GF-D8 (cell line): ENCODE measurements at places on chromosomes 4 and X.

GRCh38 chr4:113153529-113154101 is 104.2 kb downstream of the ANK2 start:
- no peak for DNase-seq

GRCh38 chr4:176545872-176546271 is 226.1 kb downstream of the SPCS3 start:
- DNase-seq = no peak

GRCh38 chr4:40055511-40055862 is 1.2 kb upstream of the N4BP2 start:
- DNase-seq = peak; percentile 95

DNA sequence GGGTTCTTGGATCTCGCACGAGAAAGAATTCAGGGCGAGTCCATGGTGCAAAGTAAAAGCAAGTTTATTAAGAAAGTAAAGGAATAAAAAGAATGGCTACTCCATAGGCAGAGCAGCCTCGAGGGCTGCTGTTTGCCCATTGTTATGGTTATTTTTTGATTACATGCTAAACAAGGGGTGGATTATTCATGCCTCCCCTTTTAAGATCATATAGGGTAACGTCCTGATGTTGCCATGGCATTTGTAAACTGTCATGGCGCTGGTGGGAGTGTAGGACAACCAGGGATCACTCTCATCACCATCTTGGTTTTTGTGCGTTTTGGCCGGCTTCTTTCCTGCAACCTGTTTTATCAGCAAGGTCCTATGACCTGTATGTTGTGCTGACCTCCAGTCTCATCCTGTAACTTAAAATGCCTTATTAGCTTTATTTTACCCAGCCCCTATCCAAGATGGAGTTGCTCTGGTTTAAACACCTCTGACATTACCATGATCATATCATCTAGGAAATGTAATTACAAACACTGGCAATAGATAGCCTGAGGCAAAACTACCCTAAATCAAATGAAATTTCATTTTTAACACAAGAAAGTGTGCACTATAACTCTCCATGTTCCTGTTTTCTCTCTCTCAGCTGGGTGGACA is 94.3 kb upstream of the ATXN3L start:
- no peak for DNase-seq

GRCh38 chr4:113952452-113953029 is 26.9 kb downstream of the ARSJ start:
- no peak for DNase-seq

GRCh38 chr4:24382381-24382780 is 202.0 kb downstream of the DHX15 start:
- DNase-seq = no peak

- no peak for DNase-seq
These were observed 334.0 kb upstream of the CPEB2 start for GRCh38 chr4:14668296-14668695.

- no peak for DNase-seq
These were observed 51.9 kb downstream of the NAA11 start for GRCh38 chr4:79273915-79274314.

DNA sequence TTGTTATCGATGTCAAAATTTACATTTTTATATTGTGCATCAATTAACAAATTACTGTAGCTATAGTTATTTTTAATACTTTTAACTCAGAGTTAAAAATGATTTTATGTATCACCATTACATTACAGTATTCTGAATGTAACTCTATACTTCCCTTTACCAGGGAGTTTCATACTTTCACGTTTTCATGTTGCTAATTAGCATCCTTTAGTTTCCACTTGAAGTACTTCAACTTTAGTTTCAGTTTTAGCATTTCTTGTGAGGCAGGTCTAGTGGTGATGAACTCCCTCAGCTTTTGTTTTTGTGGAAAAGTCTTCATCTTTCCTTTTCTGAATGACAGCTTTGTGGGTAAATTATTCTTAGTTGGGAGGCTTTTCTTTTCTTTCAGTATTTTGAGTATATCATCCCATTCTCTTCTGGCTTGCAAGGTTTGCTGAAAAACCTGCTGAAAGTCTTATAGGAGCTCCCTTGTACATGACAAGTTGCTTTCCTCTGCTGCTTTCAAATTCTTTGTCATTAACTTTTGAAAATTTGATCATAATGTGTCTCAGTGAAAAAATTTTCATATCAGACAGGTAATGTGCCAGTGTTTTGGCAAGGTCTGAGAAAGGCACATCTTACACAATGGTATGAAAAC is 9.8 kb upstream of the CISD2 start:
- no peak for DNase-seq

- no peak for DNase-seq
These were observed 97.5 kb downstream of the LIMCH1 start for GRCh38 chr4:41635441-41635840.

DNA sequence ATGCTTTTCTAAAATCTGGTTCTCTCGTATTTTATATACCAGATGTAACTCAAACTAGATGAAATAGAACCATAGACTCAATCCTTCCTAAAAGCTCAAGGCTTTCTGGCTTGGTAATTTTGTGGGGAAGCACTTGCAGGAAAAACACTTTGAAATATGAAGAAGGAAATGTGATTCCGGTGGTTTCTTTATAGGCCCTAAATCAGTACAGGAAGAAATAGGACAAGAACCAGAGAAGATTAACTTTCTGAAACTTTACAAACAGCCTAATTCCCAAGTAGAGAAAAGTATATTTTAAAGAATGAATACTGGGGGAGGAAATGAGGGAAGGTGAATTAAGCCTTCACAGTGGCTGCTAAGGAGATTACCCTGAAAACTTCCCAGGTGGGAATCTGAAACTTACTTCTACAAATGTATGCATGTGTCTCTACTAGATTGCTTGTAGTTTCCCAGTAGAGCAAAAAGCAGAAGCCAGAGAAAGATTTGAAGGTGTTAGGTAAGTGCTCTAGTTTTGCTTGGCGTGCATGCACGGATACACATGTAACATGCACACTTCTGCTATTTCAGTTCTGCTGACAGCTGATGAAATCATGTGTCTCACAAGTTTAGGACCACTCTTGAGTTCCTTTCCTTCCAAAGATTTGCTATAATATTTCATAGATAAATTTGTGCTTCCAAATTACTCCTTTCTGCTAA is 92.1 kb downstream of the AFF1 start:
- DNase-seq = peak; percentile 77

GRCh38 chrX:11105080-11105479 is 6.1 kb upstream of the HCCS start:
- DNase-seq = no peak

GRCh38 chr4:172514801-172515200 is 653.8 kb upstream of the GALNT7 start:
- DNase-seq = no peak

GRCh38 chrX:69163936-69164741 is 1.1 kb downstream of the PJA1 start:
- no peak for DNase-seq

GRCh38 chr4:68630371-68630770 is 40.1 kb downstream of the UGT2B15 start:
- DNase-seq = no peak

DNA sequence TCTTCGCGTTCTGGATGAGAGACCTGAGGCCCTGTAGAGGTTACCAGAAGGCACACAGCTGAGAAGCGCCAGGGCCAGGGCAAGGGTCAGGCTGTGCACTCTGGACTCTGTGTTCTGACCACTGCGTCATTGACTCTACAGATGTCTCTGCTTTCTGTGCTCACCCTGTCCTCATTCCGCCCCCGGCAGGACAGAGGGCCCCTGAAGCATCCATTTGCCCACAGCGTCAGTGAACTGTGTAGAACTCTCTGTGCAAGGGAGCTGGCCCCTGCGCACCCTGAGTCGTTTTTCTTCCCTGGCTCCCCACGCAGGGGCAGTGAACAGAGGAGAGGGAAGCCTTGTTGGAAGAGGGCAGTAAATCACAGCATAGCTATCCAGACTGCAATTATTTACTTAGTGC is 6.1 kb upstream of the WAS start:
- no peak for DNase-seq

GRCh38 chr4:165758086-165758485 is 115.0 kb upstream of the TLL1 start:
- no peak for DNase-seq

- DNase-seq = no peak
These were observed 50.8 kb upstream of the SLC16A2 start for GRCh38 chrX:74370487-74370886.

DNA sequence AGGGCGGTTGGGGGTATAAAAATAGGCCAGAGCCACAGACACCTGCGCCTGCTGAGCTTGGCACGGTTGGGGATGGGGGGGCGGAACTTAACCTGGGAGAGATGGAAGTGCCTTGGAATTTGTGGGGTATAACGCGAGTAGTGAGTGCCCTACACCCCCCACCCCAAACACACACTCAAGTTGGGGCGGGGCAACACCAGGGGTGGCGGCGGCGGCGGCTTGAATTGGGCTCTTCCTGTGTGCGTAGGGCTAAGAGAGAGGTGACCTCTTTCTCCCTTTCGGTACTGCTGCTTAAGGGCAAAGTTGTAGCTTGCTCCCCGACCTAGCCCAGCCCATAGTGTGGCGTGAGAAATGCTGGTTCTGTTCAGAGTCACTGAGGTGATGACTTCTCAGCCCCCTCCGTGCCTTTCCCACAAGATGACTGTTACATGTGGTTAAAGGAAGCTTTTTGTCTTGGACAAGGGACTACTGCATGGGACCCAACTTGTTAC is 839 bp downstream of the STK26 start:
- no peak for DNase-seq

DNA sequence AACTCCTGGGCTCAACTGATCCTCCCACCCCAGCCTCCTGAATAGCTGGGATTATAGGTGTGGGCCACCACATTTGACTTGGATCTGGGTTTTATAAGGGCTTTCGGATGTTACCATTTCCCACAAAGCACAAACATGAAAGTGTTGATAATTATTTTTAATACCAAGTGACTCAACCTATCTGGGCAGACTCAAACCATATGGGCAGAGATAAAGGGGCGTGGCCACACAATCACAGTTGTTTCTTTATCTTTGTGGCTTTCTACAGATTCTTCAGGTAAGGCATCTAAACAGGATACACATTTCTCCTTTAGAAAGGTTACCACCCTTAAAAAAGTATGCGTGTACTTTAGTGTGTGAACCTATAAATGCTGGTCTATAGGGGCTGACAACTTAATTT is 122.5 kb downstream of the ZNF827 start:
- no peak for DNase-seq

GRCh38 chrX:103919270-103919637 is 43.2 kb upstream of the TMSB15B start:
- DNase-seq = no peak

- no peak for DNase-seq
These were observed 306.7 kb downstream of the GBA3 start for GRCh38 chr4:22999419-22999818.

DNA sequence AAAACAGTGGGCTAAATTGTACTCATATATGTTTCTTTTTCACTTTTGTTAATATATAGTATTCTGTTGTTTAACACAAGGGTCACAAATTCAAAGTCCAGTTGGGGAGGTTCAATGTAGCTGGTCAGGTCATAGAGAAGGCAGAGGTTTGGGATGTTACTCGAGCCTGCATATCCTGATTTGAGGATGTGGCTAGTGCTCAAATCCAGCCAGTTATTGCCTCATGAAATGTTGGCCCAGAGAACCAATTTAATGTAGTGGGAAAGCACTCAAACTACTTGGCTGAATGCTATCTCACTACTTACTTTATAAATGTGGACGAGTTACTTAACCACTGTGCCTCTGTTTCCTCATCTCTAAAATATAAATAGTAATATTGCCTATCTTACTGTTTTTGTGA is 12.5 kb downstream of the USO1 start:
- no peak for DNase-seq

DNA sequence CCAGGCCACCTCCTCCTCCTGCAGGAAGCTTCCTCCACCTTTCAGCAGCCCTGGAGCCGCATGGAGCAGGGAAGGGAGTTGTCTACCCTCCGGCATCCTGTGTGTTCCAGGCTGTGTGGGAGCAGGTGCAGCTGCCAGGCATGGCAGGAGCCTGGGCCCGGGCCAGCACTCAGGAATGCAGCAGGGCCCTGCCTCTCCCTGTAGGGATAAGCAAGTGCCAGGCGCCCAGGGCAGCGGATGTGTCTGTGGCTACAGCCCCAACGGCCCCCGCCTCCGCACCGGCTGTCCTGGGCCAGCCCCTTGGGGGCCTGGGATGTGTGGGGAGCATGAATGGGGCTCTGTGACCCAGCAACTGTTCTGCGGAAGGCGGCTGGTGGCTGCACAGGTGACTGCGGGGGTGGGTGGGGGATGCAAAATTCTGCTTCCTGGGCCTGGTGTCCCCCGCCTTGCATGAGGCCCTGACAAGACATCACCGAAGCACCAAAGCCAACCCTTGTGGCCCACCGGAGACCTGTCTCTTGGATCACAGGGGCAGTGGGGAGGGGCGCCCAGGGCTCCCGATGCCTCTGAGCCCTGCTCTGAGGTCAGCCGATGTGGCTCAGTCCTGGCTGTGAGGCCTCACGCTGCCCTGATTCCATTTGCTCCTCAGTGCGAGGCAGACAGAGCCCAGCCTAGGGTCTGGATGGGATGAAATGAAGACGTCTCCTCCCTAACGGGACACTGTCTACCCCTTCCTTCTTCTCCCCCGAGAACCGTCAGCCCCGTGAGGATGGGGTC is 1.4 kb upstream of the DOK7 start:
- DNase-seq = no peak

GRCh38 chr4:117823388-117823787 is 210.9 kb upstream of the NDST3 start:
- DNase-seq = no peak

DNA sequence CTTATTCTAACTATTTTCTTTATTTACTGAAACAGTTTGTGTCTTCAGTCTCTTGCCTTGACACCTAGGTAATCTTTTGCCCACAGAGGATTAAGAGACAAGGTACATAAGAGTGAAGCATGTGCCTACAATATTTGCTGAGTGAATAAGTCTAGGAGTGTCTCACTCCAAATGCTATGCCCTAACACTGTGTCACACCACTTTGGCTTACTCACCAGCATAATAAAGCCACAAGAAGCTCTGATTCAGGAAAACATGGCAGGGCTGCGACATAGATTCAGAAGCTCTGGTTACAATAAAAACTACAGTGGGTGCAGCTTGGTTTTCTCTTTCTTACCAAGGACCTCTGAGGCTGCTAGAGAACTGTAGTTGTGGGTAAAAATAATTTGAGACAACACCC is 127.1 kb downstream of the RBM46 start:
- DNase-seq = no peak

GRCh38 chrX:67892401-67892800 is 348.6 kb downstream of the AR start:
- DNase-seq = no peak

DNA sequence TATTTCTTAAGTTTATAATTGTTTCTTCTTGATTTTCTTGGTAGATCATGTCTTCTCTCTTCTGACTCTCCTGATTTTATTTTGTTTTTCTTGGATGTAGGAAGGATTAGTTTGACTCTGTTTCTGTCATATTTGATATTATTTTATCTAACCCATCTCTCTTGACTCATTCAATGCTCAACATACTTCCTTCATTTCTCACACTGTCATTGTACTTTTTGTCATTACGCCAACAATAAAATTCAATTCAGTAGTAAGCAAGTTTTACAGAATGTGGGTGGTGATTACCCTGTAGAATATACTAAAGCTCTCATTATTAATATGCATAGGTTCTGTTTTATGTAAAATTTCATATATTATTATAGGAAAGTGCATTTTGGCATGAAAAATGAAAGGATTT is 1303.0 kb upstream of the AGA start:
- DNase-seq = no peak
